ENCODE measurements at places on chromosomes 6 and 20.

DNA sequence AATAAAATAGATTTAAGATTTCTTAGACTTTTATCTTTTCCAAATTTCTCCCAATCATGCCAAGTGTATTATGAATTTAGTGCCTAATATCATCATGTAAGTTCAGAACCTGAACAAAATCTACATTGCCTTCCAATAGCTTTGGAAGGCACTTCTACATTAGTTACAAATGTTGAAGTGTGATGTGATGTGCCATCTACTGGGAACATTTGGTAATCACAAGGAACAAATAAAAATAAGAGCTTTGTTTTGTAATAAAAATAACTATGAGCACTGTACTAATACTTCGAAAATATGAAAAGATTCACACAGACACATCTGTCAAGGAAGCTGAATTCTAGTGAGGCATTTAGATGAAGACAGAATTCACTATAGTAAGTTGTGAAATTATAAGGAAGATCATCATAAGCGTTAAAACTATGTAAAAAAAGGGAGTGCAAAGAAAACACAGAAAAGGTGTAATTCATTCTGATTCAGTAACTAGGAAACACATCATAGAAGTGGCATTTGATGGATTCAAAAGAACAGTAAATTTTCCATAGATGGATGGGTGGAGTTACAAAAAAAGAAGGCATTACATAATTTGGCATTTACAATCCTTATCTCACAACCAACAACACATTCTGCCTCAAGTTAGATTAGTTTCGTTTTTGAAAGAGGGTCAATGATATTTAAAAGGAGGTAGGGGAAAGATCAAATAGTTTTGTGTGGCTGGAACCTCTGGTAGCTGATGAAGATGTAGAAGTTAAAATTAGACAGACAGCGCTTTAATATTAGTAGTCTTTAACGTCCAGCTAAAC, 161.0 kb downstream of the ASCC3 start:
- DNase-seq: no peak

DNA sequence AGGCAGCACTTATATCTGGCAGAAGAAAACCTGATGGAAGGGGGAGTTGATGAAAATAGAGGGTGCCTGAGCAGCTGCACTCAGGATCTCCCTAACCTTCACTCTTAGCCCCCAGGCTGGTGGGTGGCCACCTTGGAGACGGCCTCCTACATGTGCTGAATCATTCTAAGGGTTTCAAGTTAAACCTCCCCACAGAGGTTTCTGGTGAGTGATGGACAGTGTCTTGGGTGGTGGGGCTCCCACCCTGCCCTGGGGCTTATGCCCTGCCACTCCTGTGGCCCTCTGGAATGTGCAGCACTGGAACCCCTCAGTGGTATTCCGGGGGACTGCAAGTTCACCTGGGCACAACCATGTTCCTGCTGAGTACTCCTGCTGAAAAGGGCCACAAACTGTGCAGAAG, 357.2 kb downstream of the CD83 start:
- no peak for DNase-seq

DNA sequence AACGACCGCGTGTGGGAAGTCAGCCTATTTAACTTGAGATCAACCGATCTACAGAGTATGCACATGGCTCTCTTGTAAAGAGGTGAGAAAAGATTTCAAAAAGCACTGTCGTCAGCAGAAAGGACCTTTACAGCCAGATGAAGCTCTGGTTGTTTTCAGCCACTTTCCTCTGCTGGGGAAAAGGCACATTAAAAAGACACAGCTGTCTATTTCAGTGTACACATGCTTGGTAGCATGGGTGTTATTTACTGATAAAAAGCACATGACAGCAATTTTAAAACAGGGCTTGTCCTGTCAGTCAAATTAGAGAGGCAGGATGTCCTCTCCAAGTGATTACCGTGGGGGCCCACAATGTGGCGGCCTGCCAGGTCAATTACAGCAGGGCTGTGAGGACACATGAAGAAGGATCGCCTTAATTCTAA, 188.9 kb downstream of the PRKN start:
- DNase-seq: no peak

DNA sequence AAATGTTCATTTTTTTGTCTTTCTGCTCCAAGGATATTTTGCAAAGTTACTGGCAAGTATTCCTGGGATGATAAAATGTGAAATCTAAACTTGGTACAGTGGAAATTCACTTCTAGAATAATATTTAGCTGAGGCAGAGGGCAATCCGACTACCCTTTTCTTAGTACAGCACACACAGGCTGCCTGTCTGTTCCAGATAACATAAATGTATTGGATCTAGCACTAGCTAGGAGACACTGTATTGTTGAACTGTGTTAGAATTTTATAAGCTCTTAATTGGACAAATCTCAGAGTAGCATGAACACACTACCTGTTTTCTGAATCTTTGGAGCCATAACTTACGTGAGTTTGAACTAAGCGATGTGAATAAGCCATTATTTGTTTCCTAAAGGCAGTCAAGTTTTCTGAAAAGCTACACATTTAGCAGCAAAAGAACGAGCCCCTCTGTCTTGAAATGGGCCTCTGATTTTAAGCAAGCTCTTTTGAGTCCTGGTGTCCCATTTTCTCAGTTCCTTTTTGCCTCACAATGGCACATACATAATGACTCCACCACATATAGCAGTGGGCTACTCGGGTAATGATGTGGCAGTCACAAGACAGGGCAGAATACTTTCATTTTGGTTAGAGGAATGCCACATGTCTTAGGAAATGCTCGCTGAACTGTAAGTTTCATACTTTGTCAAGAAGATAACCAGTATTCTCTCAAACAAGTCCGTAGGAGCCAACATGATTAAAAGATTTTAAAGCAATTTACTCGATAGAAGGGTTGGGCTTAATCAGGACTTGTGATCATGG, 116.5 kb upstream of the ESR1 start:
- DNase-seq: no peak

GRCh38 chr6:52696418-52696817, 25.5 kb downstream of the TMEM14A start:
- DNase-seq: no peak

- DNase-seq: no peak
These were observed 505.7 kb downstream of the CDKAL1 start for GRCh38 chr6:21039926-21040325.

DNA sequence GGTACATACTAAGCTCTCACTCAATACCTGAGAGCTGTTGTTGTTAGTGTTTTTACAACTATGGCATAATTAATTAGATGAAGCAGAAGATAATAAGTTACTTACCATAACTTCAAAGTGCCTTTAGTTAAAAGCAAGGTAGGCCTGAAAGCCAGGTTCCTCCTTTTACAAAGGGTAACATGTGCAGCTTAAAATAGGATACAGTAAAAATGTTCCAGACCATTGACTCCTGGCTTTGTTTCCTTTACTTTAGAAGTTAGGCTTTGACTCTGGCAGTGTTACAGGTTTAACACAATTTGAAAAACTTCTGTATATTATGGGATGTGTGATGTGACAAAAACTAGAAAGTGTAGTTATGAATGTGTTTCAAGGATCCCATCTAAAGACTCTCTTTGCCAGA, 522.5 kb downstream of the EPM2A start:
- DNase-seq: no peak

DNA sequence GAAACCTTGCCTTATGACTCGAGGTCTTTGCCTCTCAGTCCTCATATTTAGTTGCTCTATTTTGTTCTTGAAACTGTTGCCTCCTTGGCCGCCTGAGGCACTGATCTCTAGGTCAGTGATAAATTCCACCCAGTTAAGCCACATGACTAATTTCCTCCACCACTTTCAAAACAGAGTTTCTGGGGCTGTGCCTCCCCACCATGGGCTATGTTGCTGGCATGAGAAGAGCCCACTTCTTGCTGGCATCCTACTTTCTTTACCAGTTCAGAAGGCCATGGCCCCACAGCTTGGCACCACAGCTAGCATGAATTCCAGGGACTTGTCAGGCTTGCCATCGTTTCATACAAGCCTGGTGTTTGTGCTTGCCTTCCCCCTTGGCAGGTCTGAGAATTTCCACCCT, 361.4 kb upstream of the JAG1 start:
- no peak for DNase-seq

DNA sequence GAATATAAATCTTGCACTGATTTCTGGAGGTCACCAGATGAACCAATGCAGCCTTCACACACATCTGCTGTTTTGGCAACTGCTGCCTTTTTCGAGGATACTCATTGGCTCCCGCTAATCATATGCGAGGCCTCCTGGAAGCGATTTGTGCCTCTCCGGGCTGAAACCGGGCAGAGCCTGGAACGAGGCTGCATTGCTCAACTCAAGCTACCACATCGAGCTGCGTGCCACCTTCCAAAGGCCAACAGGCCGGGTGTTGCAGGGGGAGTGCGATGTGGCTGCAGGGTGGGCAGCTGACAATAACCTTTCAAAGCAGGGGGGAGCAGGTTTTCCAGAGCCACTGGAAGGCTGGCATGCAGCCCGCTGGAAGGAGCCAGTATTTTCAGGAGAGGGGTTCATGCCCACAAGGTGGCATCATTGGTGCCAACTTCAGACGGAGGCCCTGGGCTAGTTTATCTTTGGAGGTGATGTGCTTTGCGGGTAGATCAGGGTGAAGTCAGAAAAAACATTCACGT, 122.6 kb upstream of the IFNGR1 start:
- DNase-seq: peak; percentile 20

GRCh38 chr20:41379551-41379950, 12.9 kb upstream of the EMILIN3 start:
- DNase-seq: no peak

GRCh38 chr20:58227391-58228102, 906 bp downstream of the ANKRD60 start:
- DNase-seq: no peak
